ENCODE measurements at places on chromosomes 3 and 15.

DNA sequence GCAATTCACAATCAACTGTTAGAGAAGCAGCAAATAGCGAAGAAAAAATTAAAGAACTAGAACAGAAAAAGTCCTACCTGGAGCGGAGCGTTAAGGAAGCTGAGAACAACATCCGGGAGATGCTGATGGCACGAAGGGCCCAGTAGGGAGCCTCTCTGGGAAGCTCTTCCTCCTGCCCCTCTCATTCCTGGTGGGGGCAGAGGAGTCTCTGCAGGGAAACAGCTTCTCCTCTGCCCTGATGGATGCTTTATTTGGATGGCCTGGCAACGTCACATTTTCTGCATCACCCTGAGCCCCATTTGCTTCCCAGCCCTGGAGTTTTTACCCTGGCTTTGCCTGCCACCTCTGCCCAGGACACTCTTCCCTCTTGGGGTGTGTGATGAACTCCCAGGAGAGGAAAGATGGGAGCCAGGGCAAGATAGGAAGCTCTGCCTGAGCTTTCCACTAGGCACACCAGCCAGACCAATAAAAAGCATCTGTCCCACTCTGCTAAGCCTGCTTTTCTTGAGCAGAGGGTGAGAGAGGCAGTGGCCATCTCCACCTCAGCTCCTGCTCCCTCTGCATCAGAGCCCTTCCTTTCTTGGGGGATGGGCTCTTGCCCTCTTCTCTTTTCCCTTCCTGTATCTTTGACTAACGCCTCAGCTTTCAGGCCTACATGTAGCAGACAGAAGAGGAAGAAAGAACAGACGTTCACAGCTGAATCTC is 39.4 kb downstream of the PPARG start:
- DNase-seq: no peak

DNA sequence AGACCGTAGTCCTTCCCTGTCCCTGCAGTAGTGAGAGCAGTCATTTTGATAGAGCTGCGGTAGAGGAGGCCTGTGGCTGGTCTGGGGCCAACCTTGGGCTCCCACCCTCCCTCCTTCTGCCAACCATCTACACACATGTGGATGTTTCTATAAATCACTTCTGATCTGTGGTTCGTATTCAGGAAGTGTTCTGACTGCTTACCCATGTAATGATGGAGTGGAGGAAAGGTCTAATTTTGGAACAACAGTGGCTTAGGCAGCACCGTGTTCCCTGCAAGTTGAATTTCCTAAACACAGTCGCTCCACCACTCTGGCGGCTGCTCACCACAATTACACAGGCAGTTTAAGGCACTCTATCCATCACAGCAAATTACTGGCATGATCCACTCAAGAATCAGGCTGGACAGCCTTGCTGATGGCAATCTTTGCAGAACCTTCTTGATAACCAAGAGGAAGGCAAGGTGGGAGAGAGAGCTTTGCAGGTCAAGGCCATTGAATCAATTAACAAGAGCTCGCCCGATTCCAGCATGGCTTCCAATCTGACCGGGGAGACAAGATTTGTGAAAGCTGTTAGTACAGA is 104.7 kb upstream of the VEPH1 start:
- no peak for DNase-seq

- no peak for DNase-seq
Observed at GRCh38 chr3:74003734-74004133, 379.0 kb upstream of the PDZRN3 start.

- no peak for DNase-seq
Observed at GRCh38 chr3:180117381-180118163, 80.8 kb upstream of the PEX5L start.

DNA sequence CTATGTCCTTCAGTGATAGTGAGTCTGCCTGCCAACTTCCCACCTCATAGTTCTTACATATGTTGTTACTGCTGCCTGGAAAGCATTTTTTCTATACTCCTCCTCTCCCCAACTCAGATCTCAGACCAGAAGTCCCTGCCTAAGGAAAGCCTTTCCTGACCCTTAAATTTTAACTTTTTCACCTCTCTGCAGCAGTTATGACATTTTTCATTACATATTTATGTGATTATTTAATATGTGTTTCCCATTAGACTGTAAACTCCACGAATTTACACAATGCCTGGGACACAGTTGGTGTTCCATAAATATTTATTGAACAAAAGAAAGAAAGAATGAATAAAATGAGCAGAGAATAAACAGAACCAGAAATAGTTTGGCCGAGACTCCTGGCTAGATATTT is 125.5 kb downstream of the MITF start:
- no peak for DNase-seq

GRCh38 chr3:7204848-7205156 is 343.9 kb downstream of the GRM7 start:
- no peak for DNase-seq

GRCh38 chr3:127825756-127826155 is 3.4 kb upstream of the MGLL start:
- no peak for DNase-seq

DNA sequence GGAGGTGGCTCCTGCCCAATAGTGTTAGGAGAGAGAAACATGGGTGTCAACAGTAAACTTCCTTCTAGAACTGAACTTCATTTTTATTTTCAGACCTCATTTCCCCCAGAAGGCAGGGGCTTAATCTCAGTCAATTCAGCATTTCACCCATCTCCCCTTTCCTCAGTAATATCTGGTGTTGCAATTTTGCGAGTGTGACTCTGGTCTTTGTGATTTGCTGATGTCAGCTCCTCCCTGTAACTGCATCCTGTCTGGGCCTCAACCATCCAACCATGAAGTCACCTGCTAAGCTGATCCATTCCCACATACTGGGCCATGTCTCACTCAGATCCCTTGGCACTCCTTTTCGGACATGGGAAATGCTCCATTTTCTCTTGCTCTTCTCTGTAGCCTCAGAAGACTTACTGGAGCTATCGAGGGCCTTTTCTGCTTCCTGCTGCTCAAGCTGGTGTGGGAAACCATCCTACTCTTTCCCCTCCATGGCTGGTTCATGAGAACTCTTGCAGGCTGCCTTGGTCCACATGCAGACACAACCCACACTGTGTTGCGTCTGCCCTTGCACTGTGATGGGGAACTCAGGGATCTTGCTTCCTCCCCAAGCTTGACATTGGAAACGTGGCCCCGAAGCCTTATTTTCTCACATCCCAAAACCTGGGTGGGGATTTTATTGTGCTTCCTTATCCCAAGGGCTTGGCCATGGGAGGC is 24.6 kb downstream of the CCR4 start:
- no peak for DNase-seq

DNA sequence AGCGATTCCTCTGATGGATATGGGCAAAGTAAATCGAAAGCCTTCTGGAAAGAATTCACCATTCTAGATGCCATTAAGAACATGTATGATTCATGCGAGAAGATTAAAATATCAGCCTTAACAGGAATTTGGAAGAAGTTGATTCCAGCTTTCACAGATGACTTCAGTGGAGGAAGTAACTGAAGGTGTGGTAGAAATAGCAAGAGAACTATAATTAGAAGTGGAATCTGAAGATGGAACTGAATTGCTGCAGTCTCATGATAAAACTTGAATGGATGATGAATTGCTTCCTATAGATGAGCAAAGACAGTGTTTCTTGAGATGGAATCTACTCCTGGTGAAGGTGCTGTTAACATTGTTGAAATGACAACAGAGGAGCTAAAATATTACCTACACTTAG is 30.1 kb upstream of the TBC1D23 start:
- DNase-seq: no peak

DNA sequence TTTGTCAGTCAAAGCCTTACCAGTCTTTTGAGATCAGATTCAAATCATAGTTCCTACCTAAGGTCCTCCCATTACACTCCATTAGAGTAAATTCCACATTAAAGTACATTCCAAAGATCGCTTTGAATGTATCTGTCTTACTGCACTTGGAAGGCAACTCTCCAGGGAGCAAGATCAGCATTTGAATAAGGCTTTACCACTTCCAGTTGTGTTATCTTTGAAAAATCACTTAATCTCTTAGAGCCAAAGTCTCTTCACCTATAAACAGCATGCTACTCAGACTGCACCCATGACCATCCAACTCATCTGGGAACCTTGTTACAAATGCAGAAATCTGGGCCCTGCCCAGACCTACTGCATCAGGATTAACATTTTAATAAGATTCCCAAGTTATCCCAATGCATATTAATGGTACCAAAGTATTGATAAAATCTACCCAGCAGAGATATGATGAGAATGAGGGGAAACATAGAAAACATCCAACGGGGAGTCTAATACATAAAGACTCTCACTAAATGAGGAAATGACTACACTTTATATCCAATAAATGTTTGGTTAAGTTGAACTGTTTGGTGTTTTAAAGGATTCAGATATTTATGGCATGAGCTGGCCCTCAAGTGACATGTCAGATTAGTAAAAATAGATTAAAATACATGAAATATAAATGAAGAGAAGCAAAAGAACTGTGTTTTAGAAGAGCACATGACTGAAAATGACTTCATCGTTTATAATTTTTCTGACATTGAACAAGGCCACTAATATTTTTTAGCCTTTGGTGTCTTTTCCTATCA is 75.9 kb downstream of the TNIK start:
- DNase-seq: no peak

DNA sequence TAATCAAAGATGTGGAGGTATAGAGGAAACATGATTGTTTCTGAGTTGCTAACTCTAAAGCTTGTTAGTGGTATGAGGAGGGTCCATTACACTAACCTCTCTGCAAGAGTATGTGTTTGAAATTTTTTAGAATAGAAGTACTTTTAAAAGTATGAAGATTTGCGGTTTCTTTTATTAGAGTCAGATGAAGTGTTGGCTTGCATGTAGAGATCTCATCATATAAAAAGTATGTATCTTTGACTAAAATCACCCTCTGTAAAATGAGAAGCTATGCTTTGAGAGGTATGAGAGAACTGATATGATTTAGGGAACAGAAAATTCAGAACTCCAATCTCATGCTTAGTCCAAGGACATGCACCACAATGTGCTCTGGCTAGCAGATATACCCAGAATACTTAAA is 140.4 kb upstream of the MBNL1 start:
- no peak for DNase-seq

DNA sequence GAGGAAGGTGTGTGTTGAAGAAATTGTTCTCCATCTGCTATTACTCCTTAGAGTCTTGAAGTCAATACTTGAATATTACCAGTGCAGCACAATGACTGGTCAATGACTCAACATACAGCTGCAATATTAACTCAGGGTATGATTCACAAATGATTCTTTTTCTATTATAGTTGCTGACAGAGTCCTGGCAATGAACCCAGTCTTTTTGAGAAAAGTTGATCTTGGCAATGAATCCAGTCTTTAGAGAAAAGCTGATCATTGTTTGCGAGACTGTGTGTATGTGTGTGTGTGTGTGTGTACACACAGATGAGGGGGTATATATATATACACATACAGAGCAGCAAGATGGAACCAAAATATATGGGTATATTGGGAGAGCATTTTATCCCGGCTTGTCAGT is 315.1 kb downstream of the ZNF385D start:
- DNase-seq: no peak

GRCh38 chr15:70387993-70388392 is 290.3 kb upstream of the TLE3 start:
- peak; percentile 26 for DNase-seq

GRCh38 chr15:60842694-60843093 is 363.8 kb upstream of the ICE2 start:
- no peak for DNase-seq

GRCh38 chr3:23455775-23456174 is 252.6 kb downstream of the UBE2E2 start:
- DNase-seq: no peak

DNA sequence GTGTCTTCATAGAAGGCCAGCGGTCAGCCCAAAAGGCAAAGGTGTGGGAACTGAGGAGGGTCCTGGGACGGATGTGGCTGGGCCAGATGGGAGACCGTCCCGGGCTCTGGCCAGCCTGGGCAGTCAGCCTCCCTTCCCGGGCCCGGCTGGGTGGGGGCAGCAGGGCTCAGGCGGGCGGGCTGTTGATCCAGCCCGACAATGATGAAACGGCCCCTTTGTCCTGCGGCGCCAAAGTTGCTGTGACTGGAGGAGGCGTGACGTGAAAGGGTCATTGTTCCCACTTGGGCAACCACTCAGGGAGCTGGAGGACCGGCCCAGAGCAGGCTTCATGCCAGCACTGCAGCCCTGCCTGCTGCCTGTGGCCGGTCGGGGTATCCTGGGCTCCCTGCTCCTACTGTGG is 16.5 kb downstream of the DUSP7 start:
- DNase-seq: no peak

DNA sequence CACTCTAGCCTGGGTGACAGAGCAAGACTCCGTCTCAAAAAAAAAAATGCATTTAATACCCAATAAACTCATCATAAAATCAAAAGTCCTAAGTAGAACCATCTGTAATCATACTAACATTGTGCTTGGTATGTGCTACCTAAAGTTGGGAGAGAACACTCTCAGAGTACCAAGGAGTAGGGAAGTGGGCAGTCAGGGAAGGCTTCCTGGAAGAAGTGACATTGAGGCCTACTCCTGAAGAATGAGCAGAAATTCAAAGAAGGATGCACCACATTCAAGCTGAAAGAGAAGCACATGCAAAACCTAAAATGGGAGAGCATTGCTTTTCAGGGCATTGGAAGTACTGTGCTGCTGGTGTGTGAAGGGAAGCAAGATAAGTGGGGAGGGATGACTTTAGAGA is 54.1 kb downstream of the TLE3 start:
- DNase-seq: no peak
